ENCODE measurements at places on chromosomes 13 and 19.

DNA sequence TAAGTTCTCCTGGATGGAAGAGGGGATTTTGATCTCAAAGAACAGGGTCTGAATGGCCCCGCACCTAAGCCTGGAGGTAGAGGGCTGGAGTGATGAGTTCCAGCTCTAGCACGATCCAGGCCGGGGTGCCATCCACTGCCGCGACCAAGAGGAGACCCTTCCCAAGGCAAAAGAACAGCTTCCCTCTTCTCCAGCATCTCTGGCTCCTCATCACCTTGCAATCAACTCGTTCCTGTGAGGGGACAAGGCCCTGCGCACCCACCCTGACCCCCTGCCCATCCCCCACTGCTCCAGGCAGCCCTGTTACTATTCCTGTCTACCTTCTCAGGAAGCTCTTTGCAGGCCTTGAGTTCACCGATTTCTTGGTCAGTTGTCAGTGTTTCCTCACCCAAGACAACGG is 17.8 kb downstream of the COL4A1 start:
- no peak for DNase-seq

DNA sequence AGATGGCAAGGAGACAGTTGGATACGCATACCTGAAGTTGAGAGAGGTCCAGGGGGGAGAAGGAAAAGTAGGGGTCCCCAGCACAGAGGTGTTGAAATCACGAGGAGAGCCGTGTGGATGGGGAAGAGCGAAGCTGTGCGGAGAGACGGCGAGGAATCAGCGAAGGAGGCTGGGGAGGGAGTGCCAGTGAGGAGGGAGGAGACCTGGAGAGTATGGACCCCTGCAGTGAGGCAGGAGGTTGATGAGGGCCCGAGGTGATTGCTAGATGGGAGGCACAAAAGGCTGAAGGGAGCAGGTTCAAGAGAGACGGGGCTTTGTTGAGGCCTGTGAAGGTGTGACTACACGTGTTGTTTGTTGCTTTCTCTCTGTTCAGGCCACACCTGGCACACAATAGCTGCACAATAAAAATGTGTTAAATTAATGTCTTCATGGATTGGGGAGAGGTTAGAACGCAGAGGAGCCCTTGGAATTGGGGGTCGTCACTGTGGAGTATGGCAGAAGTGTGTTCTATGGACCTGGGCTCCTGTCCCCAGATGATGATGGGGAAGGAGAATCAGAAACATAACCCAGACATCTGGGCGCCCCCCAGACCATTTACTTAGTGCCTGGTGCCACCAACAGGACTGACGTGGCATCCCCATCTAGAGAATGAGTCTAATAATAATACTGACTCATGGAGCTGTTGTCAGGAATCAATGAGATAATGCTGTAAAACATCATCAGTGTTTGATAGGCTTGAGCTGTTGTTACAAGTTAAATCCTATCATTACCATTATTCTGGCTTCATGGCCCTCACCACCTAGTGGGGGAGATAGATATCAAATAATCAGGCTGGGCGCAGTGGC is 137.5 kb downstream of the SIPA1L3 start:
- no peak for DNase-seq

DNA sequence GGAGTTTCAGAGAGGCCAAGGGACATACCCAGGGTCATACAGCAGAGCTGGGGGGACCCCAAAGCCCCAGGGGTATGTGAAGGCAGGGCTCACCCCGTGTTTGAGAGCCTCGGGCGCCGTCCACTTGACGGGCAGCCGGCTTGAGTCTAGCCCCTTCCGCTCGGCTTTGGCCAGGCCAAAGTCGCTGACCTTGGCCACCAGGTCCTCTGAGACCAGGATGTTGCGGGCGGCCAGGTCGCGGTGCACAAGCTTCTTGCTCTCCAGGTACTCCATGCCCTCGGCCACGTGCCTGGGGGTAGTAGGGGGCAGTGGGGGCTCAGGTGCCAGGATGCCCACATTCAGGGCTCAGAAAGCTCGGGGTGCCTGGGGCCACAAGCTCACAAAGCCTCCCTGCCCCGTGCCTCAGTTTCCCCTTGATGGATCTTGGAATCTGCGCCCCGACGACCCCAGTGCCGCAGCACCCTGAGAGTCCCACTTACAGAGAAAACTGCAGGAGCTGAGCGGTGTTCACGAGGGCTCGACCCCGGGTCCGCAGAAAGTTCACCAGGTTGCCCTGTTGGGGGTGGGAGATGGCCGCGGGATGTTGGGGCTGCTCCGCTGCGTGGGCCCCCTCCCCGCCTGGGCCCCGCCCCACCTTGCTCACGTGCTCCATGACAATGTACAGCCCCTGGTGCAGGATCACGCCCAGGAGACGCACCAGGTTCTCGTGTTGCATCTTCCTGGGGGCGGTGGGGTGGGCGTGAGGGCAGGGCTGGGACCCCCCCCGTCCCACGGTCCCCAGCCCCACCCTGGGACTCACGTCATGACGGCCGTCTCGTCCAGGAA is 7.1 kb downstream of the MATK start:
- no peak for DNase-seq

DNA sequence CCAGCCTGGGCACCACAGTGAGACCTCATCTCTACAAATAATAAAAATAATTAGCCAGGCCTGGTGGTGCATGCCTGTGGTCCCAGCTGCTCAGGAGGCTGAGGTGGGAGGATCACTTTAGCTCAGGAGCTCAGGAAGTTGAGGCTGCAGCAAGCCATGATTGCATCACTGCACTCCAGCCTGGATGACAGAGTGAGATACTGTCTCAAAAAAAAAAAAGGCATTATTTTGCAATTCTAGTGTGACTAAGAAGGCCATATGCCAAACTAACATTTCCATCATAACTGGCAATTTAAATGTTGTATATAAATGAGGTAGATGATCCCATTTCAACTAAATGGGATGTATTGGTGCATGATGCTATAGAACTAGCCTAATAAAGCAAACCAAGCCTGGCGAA is 632.8 kb upstream of the KLF12 start:
- no peak for DNase-seq

DNA sequence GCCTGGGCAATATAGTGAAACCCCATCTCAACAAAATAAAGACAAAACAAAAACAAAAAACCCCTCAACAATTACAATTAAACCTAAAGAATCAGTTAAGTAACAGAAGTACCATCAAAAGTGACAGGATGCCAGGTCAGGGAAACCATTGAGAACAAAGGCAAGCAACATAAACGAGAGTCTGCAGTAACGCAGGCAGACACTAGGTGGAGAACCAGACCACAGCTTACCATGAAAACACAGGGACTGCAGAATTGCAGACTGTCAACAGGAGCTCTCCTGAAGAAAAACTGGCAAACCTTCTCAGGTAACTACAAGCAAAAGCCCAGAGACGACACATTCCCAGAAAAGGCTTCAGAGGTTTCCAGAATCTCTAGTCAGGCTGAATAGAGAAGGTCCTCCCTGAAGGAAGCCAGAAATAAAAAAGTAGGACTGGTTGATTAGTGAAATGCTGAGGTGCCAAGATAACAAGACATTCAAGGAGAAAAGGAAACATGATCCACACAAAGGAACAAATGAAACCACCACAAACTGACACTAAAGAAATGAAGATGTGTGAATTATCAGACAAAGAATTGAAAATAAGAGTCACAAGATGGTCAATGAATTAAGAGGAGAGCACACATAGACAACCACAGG is 2.2 kb upstream of the ZNF665 start:
- peak; percentile 87 for DNase-seq

- DNase-seq = no peak
Observed at GRCh38 chr13:72889495-72889894, 107.6 kb downstream of the PIBF1 start.

GRCh38 chr19:55467236-55468053 is 2.9 kb upstream of the C19orf85 start:
- DNase-seq = peak; percentile 77

GRCh38 chr13:30895773-30896172 is 10.3 kb upstream of the MEDAG start:
- peak; percentile 75 for DNase-seq

- no peak for DNase-seq
Observed at GRCh38 chr13:99465454-99465853, 35.8 kb upstream of the TM9SF2 start.

GRCh38 chr13:76016799-76017400 is 380.8 kb downstream of the LMO7 start:
- no peak for DNase-seq

GRCh38 chr13:97515643-97516042 is 81.7 kb downstream of the RAP2A start:
- DNase-seq = no peak

GRCh38 chr19:55106591-55106990 is 10.8 kb downstream of the PPP1R12C start:
- no peak for DNase-seq

DNA sequence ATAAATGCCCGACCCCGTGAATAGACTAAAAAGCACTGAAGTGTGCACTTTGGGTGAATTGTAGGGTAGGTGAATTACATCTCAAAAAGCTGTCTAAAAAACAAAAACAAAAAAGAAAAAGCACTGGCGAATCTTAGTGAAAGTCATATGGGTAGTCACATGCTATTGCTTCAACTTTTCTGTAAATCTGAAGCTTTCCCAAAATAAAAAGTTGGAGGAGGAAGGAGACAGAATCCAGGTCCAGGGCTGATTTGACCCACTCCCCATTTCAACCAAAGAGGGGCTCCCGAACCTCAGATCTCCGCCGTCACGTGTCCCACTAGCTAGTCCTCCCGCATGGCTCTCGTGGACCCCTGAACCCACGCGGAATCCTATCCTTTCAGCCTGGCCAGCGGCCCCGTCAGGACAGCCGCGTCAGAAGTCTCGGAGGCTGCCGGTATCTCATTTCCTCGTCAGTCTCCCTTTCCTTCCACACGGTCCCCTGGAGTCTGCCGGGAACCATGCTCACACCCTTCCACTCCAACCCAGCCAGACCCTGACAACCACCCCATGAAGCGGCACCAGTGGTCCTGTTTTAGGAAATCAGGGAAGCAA is 6.1 kb downstream of the PPP1R12C start:
- DNase-seq = no peak
